ENCODE measurements at places on chromosomes 13 and 19.

DNA sequence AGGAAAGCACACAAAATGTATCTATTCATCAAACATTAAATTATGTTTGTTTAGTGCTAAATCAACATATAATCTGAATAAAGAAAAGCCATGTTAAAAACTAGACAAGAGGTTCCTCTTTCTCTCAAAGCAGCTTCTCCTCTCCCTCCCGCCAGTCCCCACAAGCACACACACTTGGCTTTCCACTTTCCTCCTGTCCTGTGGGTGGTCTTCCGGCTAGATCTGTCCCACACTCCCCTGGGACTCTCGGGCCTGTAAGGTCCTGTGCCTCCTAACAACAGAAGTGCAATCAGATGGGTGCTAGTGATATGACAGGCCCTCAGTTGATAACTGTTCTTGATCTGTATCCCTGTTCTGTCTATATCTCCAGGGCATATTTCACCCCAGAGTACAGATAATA, 45.6 kb upstream of the RAP2A start:
- no peak for DNase-seq

DNA sequence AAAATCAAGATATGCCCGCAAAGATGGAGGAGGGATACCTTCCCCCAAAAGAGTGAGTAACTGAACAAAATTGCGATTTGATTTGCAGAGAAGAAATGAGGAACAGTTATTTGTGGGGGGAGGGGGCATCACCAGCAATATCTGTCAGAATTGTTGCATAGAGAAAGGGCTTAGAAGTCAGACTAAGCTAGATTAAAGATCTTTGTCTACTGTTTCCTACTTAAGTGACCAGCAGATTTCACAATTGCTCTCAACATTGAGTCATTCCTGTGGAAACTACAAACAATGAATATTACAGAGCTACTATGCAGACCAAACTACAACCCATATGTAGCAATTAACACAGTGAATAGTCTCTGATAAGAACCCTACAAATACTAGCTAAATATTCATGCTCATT, 27.4 kb downstream of the FPR3 start:
- DNase-seq = no peak

- no peak for DNase-seq
These were observed 7.6 kb upstream of the NAXD start for GRCh38 chr13:110607675-110608224.

GRCh38 chr19:3555653-3556422, 1.5 kb downstream of the MFSD12 start:
- DNase-seq = no peak

GRCh38 chr19:19452243-19453124, 47.0 kb downstream of the GATAD2A start:
- DNase-seq = no peak

GRCh38 chr19:16073988-16074387, 2.3 kb upstream of the TPM4 start:
- no peak for DNase-seq

GRCh38 chr13:87131611-87132010, 539.6 kb upstream of the SLITRK5 start:
- no peak for DNase-seq

DNA sequence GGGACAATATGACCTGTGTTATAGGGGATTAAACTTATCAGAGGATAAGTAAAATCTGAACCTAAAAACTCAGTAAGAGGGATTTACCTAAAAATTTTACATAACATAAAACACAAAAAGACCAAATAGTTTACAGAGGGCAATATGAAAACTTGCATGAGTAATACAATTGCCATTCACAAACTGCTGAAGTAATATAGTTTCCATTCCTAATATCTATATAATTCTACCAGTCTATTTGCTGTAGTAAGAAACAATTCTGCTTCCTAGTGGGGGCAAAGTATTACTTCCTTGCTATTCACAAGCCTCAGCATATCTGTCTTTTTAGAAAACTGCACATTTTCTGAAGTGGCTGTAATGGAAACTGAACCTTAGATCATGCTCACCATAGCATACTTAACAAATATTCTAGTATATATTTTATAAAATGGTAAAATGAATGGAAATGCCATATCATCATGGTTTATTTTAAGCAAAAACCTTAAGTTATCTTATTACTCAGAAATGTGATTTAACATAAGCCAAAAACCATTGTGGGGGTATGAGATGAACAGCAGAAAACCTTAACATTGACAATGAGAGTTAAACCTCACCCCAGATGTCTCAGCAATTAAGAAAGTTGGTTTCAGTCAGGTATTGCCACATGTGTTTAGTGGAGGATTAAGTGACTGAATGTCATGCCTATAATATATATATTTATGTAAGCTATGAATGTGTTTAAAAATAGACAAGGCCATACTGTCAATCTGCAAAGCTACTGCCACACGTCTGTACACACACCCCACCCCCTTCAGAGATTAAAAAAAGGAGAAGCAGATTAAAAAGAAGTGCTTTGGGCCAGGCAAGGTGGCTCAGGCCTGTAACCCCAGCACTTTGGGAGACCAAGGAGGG, 136.8 kb downstream of the MIPEP start:
- no peak for DNase-seq

DNA sequence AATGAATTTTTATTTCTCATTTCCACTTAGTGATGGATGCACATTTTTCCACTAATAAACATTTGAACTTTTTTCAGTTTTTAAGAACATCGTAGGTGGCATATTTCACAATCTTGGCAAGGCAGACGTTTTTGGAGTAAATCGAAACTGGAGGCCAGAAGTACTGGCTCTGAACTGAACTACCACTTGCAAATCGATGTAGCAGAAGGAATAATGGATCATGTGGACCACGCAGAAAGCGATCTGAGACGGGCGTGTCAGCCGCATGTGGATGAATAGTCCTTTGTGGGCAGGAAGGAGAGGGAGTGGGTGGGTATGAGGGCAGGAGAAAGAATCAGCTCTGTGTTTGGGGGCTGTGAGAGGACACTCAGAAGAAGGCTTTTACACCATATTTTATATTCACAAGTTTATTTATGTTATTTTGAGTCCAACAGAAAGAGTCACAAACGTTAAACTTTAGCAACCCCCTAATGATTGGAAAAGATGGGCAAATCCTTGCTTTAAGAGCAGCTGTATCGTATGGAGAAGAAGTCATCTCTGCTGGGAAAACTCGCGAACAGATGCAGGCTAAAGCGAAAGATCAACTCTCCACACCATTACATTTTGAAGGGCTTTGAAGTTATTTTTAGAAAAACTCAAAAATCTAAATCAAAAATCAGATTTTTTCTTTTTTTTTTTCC, 90.5 kb downstream of the COL4A2 start:
- no peak for DNase-seq

GRCh38 chr13:44762911-44763310, 186.8 kb upstream of the TSC22D1 start:
- no peak for DNase-seq

DNA sequence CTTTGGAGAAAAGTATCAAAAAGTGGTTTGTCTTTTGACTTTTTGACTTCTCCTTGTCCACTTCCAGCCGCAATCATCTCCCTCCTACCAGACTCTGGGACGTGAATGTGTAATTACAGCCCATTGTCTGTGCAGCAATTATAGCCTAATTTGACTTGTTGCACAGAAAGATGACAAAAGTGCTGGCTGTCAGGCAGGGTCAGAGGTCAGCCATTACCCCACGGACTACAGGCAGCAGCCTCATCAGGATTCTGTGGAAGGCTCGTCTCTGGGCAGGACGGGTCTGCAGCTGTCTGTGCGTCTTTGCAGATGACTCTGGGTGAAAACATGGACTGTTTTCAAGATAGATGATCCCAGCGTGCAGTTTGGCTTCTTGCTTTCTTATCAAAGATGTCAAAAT, 102.2 kb upstream of the EDNRB start:
- no peak for DNase-seq

GRCh38 chr13:96011291-96011872, 41.8 kb downstream of the UGGT2 start:
- no peak for DNase-seq

- peak; percentile 79 for DNase-seq
These were observed 486 bp upstream of the SPINT2 start for GRCh38 chr19:38263689-38264485.

GRCh38 chr13:114100446-114101357, 31.7 kb downstream of the RASA3 start:
- peak; percentile 28 for DNase-seq

DNA sequence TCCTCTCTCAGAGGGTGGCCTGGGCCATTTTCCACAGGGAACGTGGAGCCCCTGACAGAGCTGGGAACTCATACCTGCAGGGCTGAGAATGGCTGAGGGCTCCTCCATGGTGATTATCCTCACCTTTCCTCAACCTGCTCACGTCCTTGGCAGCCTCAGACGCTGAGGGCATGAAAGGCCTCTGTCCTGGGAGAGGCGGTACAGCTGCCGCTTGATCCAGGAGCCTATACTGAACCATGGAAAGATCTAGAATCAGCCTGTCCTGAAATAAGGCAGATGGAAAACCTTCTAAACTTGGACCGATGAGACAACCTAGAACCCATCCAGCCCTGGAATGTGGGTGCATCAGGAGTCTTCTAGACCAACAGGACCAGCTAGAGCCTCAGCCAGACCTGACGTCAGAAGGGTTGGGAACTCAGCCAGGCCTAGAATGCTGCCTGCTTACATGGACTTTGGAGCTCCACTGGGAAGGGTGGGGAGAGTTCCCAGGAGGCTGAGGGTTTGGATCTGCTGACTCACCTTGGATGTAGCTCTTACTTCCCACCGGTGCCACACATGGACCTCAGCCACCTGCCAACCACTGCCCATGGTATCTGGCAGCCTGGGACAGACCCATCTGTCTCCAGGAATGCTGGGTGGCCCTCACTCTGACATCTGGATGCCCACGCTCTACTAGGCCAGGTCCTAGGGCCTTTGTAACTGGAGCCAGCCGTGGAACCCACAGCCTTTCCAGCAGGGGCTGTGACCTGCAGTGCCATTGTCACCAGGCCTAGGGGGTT, 7.5 kb downstream of the KCTD15 start:
- DNase-seq = peak; percentile 34

GRCh38 chr13:46295491-46296114, 83.9 kb downstream of the LRRC63 start:
- DNase-seq = no peak

GRCh38 chr19:19545707-19546106, 7.6 kb downstream of the CILP2 start:
- DNase-seq = no peak

GRCh38 chr13:65926750-65927171, 1303.4 kb downstream of the PCDH9 start:
- peak; percentile 6 for DNase-seq

DNA sequence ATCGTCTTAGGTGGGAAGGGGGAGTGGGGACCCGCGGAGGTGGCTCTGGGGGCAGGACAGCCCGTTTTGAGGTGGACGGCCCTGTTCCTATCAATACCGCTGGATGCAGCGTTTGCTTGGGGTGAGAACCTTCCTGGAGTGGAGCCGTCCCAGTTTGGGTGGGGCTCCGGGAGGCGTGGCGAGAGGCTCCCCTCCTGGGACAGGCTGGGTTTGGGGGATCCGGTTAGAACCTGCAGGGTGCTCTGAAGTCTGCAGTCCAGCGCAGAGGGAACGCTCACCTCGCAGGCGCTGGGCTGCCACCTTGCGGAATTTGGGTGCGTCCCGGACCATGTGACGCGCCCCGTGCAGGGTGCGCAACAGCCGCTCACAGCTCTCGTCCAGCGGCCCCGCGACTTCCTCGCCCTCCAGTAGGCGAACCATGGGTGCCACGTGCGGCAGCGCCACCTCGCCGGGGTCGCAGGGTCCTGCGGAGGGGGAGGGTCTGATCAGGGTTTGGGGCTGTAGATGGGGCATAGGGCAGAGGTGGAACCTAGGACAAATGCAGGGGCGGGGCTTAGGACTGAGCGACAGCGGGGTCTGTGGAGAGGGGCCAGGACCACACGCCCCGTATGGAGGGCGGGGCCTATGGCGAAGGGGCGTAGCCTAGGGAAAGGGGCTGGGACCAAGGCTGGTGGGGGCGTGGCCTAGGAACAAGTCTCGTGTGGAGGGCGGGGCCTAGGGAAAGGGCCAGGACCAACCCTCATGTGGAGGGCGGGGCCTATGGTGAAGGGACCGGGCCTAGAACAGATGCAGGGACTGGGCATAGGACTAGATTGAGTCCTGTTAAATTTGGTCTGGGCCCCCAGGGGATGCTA, 13.8 kb downstream of the SH2D3A start:
- DNase-seq = peak; percentile 84

- DNase-seq = peak; percentile 85
These were observed 23.5 kb downstream of the POU2F2 start for GRCh38 chr19:42108527-42109389.

DNA sequence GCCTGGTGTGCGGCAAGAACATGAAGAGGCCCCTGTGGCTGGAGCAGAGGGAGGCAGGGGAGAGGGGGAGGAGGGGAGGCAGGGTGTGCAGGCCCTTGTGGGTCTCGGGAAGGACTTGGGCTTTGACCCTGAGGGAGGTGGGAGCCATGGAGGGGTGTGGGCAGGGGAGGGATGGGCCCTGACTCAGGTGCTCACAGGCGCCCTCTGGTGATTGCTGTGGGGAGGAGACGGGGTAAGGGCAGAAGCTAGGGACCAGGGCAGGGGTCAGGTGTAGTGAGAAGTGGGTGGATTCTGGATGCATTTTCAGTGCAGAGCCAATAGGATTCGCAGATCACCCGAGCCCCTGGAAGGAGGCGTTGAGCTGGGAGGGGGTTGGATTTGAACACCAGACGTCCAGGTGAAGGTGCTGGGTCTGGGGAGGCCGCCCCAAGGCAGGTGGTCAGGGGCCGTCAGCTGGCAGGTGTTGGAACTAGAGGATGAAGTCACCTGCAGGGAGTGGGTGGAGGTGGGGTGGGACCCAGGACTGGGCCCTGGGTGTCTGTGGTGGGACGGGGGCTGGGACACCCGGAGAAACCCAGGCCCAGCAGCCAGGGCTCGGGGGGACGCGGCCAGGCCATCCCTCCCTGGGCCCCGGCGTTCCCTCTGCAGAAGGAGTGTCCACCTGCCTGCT, 185.4 kb downstream of the KDM4B start:
- DNase-seq = no peak

- no peak for DNase-seq
These were observed 44.7 kb downstream of the CARS2 start for GRCh38 chr13:110661256-110661655.

GRCh38 chr19:5206751-5207075, 133.9 kb downstream of the PTPRS start:
- no peak for DNase-seq

- DNase-seq = peak; percentile 66
These were observed 31.3 kb upstream of the ISYNA1 start for GRCh38 chr19:18469069-18469846.

GRCh38 chr13:109228211-109228610, 558.2 kb downstream of the IRS2 start:
- no peak for DNase-seq

DNA sequence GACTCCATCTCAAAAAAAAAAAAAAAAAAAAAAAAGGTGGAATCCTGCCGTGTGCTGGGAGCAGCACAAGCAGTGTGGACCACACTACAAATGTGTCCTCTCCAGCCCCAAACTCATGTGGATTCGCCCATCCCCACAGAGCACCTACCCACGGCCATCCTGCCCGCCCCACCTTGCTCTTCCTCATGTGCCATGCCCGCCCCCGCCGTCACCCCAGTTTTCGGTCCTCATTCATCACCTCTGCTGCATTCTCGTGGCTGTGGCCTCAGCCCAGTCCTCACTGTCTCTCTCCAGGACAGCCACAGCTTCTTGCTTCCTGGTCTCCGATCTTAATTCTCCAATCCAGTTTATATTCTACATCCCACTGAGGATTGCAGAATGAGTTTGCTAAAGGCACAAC, 80.0 kb upstream of the TM9SF2 start:
- no peak for DNase-seq

All from cerebellar cortex (tissue), 1 donor.